ENCODE measurements at places on chromosomes 1 and 21.

DNA sequence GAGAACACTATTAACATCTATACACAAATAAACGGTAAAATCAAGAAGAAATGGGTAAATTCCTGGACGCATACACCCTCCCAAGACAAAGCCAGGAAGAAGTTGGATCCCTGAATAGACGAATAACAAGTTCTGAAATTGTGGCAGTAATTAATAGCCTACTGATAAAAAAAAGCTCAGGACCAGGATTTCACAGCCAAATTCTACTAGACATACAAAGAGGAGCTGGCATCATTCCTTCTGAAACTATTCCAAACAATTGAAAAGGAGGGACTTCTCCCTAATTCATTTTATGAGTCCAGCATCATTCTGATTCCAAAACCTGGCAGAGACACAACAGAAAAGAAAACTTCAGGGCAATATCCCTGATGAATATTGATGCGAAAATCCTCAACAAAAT is 70.7 kb upstream of the FMO3 start:
- no peak for DNase-seq

GRCh38 chr1:221029981-221030649 is 150.9 kb downstream of the HLX start:
- no peak for DNase-seq

- DNase-seq: peak; percentile 35
Observed at GRCh38 chr1:156813750-156814570, 2.7 kb downstream of the SH2D2A start.

DNA sequence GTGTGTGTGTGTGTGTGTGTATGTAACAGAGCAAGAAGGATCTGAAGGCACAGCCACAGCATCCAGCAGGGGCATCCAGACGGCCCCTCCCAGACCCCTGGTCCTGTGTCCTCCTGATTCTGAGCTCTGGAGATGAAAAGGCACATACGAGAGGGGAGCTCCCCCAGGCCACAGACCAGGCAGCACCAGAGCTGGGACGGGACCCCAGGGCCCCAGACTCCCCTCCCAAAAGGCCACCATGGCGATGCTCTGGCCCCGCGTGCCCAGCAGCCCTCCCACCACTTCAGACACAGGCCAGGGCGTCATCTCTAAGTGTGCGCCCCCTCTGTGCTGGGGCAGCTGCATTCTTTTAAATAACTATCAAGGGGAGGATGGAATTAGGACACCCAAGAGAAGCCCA is 245.8 kb downstream of the MATN1 start:
- no peak for DNase-seq

DNA sequence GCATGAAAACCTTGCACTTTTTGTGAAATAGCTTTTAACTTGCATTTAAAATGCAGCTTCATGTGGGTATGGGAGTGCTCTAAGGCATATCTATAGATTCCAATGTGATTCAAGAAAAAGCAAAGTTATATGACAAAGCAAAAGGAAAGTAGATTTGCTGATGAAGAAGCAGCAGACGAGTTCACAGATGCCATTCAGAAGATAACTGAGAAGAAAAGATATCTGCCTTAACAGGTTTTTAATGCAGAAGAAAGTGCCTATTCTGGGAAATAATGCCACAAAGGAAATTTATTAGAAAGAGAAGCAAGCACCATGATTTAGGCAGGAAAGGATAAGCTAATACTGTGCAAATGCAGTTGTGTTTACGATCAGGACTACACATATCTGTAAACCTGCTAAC is 68.1 kb downstream of the PHTF1 start:
- DNase-seq: no peak

DNA sequence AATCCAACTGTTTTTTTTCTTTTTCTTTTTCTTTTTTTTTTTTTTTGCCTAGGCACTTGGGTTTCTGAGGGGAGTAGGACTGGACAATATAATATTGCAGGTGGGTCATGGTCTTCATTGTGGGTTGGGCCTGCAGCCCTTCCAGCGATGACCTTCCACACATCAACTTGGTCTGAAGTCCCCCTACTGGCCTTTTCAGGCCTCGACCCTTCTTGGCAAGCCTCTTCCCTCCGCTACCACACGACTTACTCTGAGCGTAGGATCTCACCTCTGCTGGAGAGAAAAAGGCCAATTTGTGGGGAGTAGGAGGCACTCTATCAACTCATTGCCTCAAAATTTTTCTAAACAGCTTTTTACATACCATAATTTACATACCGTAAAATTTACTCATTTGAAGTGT is 51.1 kb upstream of the GRIK3 start:
- DNase-seq: no peak

GRCh38 chr1:160607672-160608032 is 28.4 kb upstream of the CD84 start:
- no peak for DNase-seq

DNA sequence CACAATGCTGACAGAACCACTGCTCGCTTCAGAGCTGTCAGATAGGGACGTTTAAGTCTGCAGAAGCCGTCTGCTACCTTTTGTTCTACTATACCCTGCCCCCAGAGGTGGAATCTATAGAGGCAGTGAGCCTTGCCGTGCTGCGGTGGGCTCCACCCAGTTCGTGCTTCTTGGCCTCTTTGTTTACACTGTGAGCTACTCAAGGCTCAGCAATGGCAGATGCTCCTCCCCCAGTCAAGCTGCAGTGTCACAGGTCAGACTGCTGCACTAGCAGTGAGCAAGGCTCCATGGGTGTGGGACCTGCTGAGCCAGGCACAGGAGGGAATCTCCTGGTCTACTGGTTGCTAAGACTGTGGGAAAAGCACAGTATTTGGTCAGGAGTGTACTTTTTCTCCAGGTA is 47.1 kb downstream of the LEPR start:
- DNase-seq: no peak

DNA sequence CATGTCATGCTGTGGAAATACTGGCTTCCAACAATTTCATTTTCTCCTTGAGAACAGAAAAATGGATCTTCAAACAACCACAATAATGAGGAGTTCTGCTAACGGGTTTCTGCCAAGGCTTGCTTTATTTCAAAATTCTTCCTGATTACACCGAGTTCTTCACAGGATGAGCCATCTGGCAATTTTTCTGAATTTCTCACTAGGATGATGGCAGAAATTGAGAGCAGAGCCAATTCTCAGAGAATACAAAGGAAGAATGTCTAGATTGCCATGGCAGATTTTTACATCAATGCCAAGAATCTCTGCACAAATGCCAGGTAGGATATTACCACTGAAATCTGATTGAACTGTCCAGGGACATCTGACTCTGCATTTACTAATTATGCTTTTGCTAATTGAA is 619.0 kb upstream of the CHRM3 start:
- no peak for DNase-seq

- no peak for DNase-seq
Observed at GRCh38 chr21:44919111-44919912, 1.4 kb downstream of the ITGB2 start.

DNA sequence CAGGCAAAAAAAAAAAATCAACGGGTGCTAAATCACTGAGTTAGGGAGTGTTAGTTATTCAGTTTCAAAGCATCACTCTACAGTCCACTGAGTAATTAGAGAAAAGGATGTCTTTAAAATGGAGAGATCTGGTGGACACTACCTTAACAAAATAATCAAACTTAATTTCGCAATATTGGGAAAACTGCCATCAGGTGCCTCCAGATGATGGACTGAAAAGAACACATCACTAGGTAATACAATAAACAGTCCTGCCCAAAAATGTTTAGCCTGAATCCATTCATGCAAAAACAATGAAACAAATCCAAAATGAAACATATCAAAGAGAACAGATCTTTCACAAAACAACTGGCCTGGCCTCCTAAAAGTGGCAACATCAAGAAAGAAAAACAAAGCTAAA is 54.1 kb downstream of the ENAH start:
- no peak for DNase-seq

DNA sequence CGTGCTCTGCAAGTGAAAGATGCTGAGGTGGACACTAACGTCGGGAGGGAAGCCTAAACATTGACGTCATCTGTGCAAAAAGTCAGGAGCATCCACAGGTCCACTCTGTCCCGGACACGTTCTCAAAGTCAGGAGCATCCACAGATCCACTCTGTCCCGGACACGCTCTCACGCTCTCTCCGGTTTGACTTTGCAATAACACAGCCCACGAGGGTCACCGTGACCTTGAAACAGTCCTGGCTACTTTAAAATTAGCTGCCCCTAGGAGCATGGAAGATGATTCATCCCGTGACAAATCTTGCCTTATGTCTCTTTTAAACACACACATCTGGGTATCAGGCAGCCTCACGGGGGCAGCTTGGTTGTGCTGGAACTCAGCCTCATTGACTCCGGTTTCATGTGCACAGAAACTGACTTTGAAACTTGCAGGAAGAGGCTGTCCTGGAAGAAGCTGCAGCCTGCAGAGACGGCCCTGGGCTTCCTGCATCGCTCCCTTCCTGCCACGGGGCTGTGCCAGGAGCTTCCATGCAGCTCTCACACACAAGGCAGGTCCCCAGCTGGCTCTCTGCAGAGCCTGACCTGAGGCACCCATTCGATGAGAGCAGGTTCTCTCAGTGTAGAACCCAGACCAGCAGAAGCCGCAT is 18.1 kb upstream of the COL18A1 start:
- no peak for DNase-seq

- no peak for DNase-seq
Observed at GRCh38 chr1:92599184-92599583, 112.5 kb upstream of the GFI1 start.

DNA sequence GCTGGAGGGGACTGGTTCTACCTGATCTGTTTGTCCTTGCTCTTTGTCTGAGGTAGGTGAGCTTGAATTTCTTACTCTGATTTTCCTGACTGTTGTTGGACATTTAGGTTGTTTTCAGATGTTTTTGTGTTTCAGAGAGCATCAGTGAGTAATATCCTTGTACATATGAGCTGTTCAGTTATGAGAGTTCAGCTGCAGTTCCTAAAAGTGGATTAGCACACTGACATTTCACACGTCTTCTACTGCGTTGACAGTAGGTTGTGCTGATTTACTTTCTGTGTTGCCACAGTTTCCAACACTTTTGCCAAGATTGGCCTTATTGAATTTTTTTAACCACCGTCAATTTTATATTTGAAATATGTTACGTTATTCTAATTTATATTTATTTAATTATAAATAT is 27.7 kb downstream of the CXADR start:
- no peak for DNase-seq

- no peak for DNase-seq
Observed at GRCh38 chr1:99005537-99005942, 879 bp upstream of the PLPPR5 start.

DNA sequence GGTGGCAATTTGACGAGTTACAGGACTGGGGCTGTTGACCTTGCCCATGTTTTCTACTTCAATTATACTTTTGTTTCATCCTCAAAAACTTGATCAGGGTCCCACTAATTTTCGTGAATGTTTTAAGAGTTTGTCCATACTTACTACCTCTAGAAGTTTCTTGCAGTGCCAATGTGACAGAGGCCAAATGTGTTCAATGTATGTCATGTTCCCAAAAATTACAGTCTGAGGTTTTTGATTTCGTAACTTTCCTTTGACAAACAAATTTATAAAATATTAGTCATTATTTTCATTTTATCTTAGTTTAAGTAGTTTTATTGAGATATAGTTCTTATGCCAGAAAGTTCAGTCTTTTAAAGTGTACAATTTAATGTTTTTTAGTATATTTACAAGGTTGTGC is 15.3 kb downstream of the VPS13D start:
- DNase-seq: no peak

DNA sequence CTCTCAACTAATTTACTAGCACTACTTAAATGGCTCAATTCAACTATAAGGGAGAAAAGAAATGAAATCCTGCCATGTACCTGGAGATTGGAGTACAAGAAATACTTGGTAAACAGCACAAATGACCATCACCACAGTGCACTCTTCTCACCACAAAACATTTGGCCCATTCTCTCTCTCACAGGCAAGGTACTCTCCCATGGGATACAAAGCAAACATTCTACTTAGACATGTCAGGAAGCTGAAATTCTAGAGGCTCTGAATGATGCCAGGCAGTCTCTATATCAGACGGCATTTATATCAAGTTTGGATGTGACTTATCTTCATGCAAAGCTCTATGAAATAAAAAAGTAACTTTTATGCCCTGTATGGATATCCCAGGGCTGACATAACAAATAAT is 72.5 kb downstream of the DPT start:
- no peak for DNase-seq

GRCh38 chr1:53401813-53402745 is 57.1 kb upstream of the DMRTB1 start:
- no peak for DNase-seq

DNA sequence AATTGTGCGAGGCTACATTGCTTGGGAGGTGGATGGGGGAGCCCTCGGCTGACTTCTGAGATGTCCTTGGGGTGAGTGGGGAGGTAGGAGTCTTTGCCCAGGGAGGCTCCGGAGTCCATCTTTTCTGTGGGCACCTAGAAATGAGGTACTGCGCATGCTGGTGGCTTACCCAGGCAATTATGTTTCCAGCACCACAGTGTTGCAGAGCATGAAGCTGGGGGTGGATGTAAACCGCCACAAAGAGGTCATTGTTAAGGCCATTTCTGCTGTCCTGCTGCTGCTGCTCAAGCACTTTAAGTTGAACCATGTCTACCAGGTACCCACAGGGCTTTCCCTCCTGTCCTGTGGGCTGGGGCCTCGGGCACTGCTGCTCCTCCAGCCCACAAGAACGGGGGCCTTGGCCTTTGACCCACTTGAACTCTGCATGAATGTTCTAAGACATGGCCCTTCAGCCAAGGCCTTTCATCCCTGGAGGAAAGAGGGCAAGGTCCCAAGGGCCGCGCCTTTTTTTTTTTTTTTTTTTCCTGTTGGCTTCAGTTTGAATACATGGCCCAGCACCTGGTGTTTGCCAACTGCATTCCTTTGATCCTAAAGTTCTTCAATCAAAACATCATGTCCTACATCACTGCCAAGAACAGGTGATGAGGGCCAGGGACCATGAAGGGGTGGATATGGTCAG is 14.6 kb downstream of the STRIP1 start:
- no peak for DNase-seq

- no peak for DNase-seq
Observed at GRCh38 chr1:182968836-182969734, 16.1 kb upstream of the SHCBP1L start.

- DNase-seq: no peak
Observed at GRCh38 chr21:36792505-36792967, 93.6 kb downstream of the SIM2 start.

DNA sequence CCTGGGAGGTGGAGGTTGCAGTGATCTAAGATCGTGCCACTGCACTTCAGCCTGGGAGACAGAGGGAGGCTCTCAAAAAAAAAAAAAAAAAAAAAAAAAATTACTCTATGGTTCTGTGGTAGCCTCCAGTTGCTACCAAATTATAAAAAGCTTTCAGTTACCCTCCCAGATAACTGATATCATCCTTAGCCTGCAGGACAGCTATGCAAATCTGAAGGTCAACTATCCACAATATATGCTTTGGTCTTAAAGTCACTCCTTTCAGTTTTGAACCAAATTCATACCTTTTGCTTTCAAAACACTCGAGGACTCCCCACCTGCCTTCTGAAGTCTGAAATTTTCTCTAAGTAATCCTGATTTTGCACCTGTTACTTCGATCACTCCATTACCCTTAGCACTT is 3.1 kb downstream of the MIXL1 start:
- no peak for DNase-seq

Measured in memory B cell (primary cell).